Cardiac muscle cell (in vitro differentiated cells and primary cell): ENCODE measurements at places on chromosomes 16 and 17. TPM values are rescaled to one million over a fixed set of nuclear protein-coding genes. Genes with fewer than 3 reads are reported as not detected.

COPS3 gene
- 51.1 and 67.8 TPM in 2 replicates for total RNA-seq

LIG3 gene
- 48.9 and 85.5 TPM in 2 replicates for total RNA-seq

DNA sequence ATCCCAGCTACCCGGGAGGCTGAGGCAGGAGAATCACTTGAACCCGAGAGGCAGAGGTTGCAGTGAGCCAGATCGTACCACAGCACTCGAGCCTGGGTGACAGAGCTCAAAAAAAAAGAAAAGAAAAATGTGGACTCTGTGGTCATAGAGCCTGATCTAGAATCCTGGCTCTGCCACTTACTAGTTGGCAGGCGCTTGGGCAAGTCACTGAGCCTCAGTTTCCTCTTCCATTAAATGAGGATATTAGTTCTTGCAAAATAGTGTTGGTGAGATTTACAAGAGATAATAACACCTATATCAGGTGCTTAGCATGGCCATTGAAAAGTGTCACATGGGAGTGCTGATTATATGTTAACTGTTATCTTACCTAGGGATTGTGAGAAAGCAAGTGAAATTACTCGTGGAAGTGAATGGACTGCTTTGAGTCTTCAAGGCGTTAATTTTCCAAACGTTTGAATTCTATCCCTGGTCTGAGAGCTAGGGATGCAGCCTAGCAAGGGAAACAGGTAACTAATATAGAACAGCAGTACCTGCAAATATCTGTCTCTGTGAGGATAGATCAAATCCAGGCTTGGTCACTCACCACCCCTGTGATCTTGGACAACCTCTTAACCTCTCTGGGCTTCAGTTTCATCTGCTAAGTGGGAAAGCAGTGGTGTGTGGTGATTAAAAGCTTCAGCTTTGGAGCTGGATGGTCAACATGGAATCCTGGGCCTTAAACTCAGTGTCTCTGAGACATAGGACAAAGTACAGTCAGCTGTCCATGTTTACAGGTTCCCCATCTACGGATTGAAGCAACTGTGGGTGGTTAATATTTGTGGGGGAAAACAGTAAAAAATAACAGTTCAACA, 953 bp upstream of the NSMCE1 start:
- no peak for DNase-seq

GRCh38 chr17:29592850-29593551, at the start of gene ANKRD13B:
Gene ANKRD13B, plus strand, starts transcription at chr17:29593132. Its CDS starts 490 bp downstream, at chr17:29593622.
- peak; percentile 45 for DNase-seq

DNA sequence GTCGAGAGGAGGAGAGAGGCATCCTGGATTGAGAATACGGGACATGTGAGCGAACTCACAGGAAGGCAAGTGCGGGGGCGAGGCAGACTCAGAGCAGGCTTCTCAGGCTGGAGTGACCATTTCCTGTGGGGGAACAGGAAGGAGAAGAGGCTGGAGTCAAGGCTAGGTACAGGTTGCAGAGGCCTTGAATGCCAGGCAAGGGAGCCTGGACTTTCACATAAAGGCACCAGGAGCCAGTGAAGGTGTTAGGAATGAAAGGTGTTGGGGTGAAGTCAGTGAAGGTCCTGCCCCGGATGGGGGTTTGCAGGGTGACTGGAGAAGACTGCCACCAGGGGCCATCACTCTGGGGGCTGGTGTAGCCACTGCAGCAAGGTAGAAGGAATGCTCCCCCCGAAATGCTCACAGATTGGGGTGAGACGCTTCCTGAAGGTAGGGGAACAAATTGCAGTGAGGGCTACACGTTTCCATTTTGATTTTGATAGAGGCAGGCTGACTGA, 5.3 kb upstream of the GPRC5C start:
- peak; percentile 53 for DNase-seq

MRPS7 gene
- 64.8 and 81.6 TPM in 2 replicates for total RNA-seq

DNA sequence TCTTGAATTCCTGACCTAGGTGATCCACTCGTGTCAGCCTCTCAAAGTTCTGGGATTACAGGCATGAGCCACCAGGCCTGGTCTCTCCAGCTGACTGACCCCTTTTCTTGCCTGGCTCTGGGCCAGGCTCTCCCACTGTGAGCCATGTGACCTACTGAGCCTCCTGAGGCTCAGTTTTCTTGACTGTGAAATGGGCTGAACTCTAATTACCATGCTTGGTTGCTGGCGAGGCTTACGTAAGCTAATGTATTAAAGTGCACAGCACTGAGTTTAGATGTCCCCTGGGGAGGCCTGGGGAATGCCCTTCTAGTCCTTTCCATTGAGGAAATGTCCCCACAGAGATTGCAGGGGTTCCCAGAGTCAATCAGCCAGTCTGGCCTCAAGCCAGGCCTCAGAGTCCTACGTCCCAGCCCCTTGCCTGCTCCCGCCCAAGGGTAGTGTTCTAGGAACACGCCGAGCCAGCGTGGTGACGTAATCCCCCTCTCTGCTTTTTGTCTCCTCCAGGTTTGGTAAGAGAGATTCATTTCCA, 45.8 kb upstream of the LGALS9 start:
- DNase-seq = no peak

GRCh38 chr17:5563456-5563855, 20.9 kb downstream of the NLRP1 start:
- DNase-seq = peak; percentile 12

- DNase-seq = no peak
These were observed 92.0 kb upstream of the CCL2 start for GRCh38 chr17:34163123-34163522.

GRCh38 chr17:9612006-9612405, 33.3 kb upstream of the USP43 start:
- no peak for DNase-seq

GRCh38 chr17:72121164-72122009, 567 bp downstream of the SOX9 start:
- DNase-seq = peak; percentile 64

- peak; percentile 77 for DNase-seq
These were observed 20.9 kb upstream of the CLEC18A start for GRCh38 chr16:69930117-69930776.

- no peak for DNase-seq
These were observed 47.0 kb upstream of the FBXO47 start for GRCh38 chr17:39014044-39014794.

DNA sequence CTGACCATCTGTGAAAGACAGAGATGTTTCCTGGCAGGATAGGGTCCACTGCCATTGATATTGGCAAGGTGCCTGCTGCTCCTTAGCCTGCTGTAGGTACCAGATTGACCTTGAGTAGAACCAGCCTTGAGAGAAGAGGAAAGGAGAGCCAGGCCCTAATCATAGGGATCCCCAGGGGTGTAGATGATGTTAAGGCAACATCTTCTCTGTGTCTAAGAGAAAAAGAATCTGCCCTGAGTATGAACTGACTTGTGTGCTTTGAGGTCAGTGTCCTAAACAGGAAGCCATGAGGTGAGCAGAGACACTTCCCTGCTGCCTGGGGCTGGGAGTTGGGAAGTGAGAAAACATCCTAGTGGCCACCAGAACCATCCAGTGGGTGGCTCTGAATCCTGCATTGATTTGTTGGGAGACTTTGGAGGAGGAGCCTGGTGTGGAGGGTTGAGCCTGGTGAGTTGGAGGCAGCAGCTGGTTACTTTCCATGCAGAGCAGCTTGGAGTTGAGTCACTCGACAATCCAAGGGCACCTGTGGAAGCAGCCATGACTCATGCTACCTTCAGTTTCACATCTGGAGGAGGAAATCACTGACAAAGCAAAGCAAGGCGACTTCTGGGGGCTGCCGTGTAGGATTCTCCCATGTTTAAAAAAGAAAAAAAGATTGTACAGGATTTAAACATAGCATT, 47.8 kb downstream of the BMERB1 start:
- DNase-seq = peak; percentile 89

TBC1D3K gene
- total RNA-seq = not detected in 2 replicates

GRCh38 chr17:72611172-72611571, 481.3 kb downstream of the SLC39A11 start:
- DNase-seq = no peak
